Activated CD4-positive, alpha-beta memory T cell treated with anti-CD3 and anti-CD28 coated beads, Interleukin-2, amount 10 ng/mL, durations not matched to agents 7 days and 5 days (primary cell): ENCODE measurements at places on chromosomes 13 and 19. TPM values are rescaled to one million over a fixed set of nuclear protein-coding genes. Genes with fewer than 3 reads are reported as not detected.
A peak's percentile ranks its signal among the peaks of the same experiment; 100 is the strongest.

- peak; percentile 84 for DNase-seq
These were observed 459 bp downstream of the MIDN start for GRCh38 chr19:1248786-1249297.

GRCh38 chr19:56066152-56067023, 54.7 kb downstream of the ZNF787 start:
- peak; percentile 61 for DNase-seq

DNA sequence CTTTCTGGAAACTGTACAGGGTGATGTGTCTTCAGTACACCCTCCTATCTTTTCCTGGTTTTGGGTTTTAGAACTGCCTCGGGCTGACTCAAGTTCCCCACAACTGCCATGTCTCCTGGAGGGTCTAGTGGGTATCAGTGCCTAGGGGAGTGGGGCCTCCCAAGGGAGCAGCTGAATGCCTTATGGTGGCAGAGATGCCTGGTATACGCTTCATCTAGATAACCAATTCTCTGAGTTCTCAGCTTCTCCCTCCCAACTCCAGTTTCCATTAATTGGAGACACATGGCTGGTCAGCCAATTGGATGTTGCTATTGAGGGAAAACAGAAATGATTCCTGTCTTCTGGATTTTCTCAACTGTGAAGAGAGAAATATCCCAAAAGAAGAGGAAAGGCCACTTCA, 12.8 kb downstream of the ZNF439 start:
- DNase-seq: no peak

DNA sequence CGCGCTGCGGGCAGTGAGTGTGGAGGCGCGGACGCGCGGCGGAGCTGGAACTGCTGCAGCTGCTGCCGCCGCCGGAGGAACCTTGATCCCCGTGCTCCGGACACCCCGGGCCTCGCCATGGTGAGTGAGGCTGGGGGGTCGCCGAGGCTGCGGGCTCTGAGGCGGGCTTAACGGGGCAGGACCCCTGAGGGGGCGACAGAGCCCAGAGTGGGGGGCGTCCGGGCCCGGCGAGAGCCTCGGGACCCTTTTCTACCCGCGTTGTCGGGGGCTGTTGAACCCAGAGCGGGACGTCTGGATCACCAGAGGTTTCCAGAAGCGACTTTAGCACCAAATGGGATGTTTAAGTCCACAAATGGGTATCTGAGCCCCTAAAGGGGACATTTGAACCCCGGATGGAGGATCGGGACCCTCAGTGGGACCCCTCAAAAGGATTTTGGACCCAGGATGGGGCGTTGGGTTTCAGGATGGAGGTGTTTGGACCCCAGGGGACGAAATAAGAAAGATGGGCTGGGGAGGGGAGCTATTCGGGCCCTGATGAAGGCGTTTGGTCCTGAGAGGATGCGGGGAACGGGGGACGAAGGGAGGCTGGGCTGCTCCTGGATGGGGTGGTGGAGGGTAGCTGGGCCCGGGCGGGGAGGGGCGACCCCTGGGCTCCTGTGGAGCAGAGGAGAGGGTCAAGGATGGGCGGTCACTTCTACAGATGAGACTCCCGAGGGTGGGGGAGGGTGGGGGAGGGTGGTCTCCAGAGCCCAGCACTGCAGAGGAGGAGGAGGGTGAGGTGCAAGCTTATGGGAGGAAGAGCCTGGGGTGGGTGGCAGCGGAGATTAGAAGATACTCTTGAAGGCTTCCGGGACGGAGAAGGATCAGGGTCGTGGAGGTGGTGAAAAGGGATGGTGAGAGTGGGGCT, at the start of gene CALM3:
Gene CALM3 (plus strand): TSS at position 13 of the 907 bp plus-strand sequence. CDS start 105 bp downstream, at position 118.
- no peak for DNase-seq

LRRC25 gene
- not detected for total RNA-seq

DCLK1 gene
- total RNA-seq: not detected

KIR2DL1 gene
- not detected for total RNA-seq
